Skin of body (tissue), 3 donors: ENCODE measurements at places on chromosomes 5 and 9. TPM values are rescaled to one million over a fixed set of nuclear protein-coding genes. Genes with fewer than 3 reads are reported as not detected.

Gene WDR31
- 2.3 TPM for total RNA-seq

Gene ARL15
- total RNA-seq = 73.2 TPM

Gene GNA14
- total RNA-seq = 1.6 TPM

Gene CCDC69
- 7.0 TPM for total RNA-seq
